Suprapubic skin (tissue), 4 donors: ENCODE measurements at places on chromosomes 3 and 15. TPM values are rescaled to one million over a fixed set of nuclear protein-coding genes. Genes with fewer than 3 reads are reported as not detected.
A peak's percentile ranks its signal among the peaks of the same experiment; 100 is the strongest.

The ROPN1 gene
- total RNA-seq, result 1.8 TPM

GRCh38 chr3:29410220-29410619 lies 129.3 kb downstream of the RBMS3 start:
- peaks cover 8% of the 10 kb centered on the region for H3K4me1 ChIP-seq
- no peak overlapping the region for H3K27ac ChIP-seq
- no peaks in the 10 kb centered on the region for H3K36me3 ChIP-seq
- H3K4me3 ChIP-seq, result no peak overlapping the region
- no peaks in the 10 kb centered on the region for H3K27me3 ChIP-seq

GRCh38 chr15:89150762-89151664 lies 62.8 kb downstream of the ABHD2 start:
- peaks cover 31% of the 10 kb centered on the region for H3K36me3 ChIP-seq
- peaks cover 5% of the 10 kb centered on the region for H3K4me1 ChIP-seq
- H3K4me3 ChIP-seq, result no peak overlapping the region
- DNase-seq, result no peak

GRCh38 chr15:89775815-89776214 lies 317 bp upstream of the MESP2 start:
- peaks cover 42% of the 10 kb centered on the region for H3K4me1 ChIP-seq
- H3K27ac ChIP-seq, result peak overlapping the region; percentile 43
- peak overlapping the region; percentile 49 for H3K4me3 ChIP-seq
- H3K36me3 ChIP-seq, result no peaks in the 10 kb centered on the region

- no peaks in the 10 kb centered on the region for H3K36me3 ChIP-seq
- H3K4me3 ChIP-seq, result no peak within 1 kb of the TSS
- H3K4me1 ChIP-seq, result peaks cover 10% of the 10 kb centered on the region
- H3K27ac ChIP-seq, result no peak within 1 kb of the TSS
- DNase-seq, result no peak
- H3K27me3 ChIP-seq, result peaks cover 11% of the 10 kb centered on the region
Observed at GRCh38 chr3:14539742-14540491, at the start of gene GRIP2. Gene GRIP2 (minus strand): TSS chr3:14540342. CDS start chr3:14540308, 34 bp downstream.

- no peaks in the 10 kb centered on the region for H3K27me3 ChIP-seq
- no peak overlapping the region for H3K4me3 ChIP-seq
- no peak overlapping the region for H3K27ac ChIP-seq
Observed at GRCh38 chr3:79005084-79005483, 762.7 kb downstream of the ROBO1 start.

DNA sequence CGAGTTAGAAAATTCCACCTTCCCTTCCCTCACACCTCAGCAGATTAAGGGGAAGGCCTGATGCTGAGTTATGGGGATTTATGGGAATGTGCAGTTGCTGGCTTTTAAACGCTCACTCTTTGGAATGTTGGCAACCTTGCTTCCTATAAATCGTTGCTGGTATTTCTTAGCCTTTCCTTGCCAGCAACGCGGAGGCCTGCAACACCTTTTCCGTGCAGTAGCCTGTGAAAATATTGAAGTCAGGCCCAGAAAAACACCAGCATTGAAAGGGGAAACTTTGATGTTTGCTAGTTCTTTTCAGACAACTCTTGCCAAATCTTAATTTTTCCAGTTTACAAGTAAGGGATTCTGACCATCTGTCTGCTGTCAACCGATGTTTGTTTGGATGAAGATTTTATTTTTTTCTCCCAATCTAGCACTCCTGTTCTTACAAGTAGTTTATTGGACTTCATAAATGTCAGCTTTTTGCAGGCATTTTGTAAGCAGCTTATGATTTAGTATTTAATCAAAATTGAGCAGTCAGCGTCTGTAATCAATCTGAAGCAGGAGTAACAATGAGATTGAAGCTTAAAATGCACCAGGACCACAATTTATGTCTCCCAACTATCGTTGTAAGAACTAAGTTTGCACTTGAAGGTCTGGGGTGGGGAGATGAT lies 251.0 kb downstream of the RPLP1 start:
- H3K4me1 ChIP-seq, result peaks cover 6% of the 10 kb centered on the region
- no peaks in the 10 kb centered on the region for H3K36me3 ChIP-seq
- no peak overlapping the region for H3K27ac ChIP-seq
- DNase-seq, result no peak
- no peaks in the 10 kb centered on the region for H3K27me3 ChIP-seq
- no peak overlapping the region for H3K4me3 ChIP-seq

The OTOL1 gene
- not detected for total RNA-seq

GRCh38 chr15:76802411-76802810 lies 102.7 kb downstream of the SCAPER start:
- H3K27ac ChIP-seq, result no peak overlapping the region
- DNase-seq, result no peak
- H3K4me3 ChIP-seq, result no peak overlapping the region
- H3K4me1 ChIP-seq, result no peaks in the 10 kb centered on the region
- no peaks in the 10 kb centered on the region for H3K27me3 ChIP-seq
- peaks cover 30% of the 10 kb centered on the region for H3K36me3 ChIP-seq

GRCh38 chr15:64761156-64761555 lies 14.2 kb downstream of the RBPMS2 start:
- no peaks in the 10 kb centered on the region for H3K4me1 ChIP-seq
- H3K4me3 ChIP-seq, result no peak overlapping the region
- H3K27me3 ChIP-seq, result no peaks in the 10 kb centered on the region
- no peak for DNase-seq
- no peaks in the 10 kb centered on the region for H3K36me3 ChIP-seq
- no peak overlapping the region for H3K27ac ChIP-seq

DNA sequence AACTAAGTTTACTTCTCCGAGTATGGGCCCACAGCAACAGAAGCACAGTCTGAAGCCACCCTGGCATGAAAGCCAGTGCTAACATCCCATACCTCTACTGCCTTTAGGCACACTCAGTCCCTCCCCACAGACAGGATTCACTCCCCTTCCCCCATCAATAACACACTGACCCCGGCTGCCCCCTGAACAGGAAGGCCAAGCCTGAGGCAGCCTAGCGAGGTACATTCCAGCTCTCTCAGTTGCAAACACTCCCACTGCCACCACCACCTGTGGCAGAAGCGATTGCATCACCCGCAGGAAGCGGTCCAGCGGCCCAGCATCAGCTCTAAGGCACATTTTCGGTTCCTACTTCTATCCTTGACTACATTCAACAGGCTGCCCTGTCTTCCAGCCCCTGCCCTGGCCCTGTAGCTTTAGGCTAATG lies 7.0 kb upstream of the BMF start:
- peaks cover 4% of the 10 kb centered on the region for H3K4me1 ChIP-seq
- peak; percentile 71 for DNase-seq
- no peak overlapping the region for H3K27ac ChIP-seq
- H3K27me3 ChIP-seq, result no peaks in the 10 kb centered on the region

DNA sequence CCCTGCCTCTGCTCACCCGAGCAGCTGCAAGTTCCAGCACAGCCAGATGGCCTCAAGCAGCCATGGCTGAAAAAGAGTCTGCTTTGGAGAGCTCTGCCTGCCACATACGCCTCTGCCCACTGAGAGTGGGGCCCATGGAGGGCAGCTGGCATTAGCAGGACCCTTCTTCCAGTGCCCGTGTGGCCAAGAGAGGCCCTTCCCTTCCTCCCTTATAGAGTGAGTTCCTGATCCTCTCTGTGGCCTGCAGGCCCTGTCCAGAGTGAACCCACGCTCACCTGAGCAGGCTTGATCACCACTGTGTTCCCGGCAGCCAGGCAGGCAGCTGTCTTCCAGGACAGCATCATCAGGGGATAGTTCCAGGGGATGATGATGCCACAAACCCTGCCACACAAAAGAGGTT lies 41.4 kb upstream of the SLC41A3 start:
- peaks cover 6% of the 10 kb centered on the region for H3K4me1 ChIP-seq
- H3K4me3 ChIP-seq, result no peak overlapping the region
- H3K36me3 ChIP-seq, result no peaks in the 10 kb centered on the region
- no peaks in the 10 kb centered on the region for H3K27me3 ChIP-seq
- peak; percentile 14 for DNase-seq

The LSAMP gene
- total RNA-seq, result 5.2 TPM

DNA sequence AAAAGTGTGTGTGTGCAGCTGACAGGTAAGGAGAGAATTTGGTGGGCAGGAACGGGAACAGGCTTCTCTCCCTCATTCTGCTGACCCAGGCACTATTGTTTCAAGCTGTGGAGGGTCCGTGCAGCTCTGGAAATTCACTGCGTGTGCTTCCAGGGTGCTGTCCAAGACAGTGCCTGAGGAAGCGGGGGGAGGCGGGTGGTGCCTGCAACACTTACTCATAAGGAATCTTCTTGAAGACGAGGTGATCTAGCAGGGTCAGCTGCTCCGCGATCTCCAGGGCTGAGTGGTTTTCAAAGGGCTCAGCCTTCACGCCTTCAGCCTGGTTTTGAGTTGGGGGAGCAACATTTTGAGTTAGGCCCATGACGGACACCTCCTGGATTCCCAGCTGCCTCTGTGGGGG lies 46.6 kb upstream of the CTSH start:
- no peaks in the 10 kb centered on the region for H3K36me3 ChIP-seq
- H3K27ac ChIP-seq, result no peak overlapping the region
- no peak overlapping the region for H3K4me3 ChIP-seq

DNA sequence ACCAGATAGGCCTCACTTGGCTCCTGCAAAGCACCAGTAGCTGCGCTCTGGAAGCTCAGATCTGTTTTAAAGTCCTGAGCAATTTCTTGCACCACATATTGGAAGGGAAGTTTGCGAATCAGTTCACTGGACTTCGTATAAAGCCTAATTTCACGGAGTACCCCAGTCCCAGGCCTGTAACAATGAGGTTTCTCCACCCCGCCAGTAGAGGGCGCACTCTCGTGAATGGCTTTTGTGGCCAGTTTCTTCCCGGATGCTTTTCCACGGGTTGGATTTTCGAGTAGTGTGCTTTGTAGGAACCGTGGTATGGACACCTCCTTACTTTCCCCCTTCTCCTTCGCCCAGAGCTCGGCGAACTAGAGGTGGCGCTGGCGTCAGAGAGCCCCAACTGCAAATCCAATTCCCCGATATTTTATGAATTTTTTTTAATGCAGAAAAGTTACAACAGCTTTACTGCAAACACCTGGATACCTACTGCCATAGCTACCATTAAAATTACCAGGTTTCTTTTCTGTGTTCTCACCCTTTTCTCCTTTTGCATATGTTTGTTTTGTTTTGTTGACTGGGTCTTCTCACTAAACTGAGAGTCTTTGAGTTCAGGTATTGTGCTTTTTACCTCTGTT lies 13.3 kb downstream of the RARB start:
- no peaks in the 10 kb centered on the region for H3K27me3 ChIP-seq
- H3K36me3 ChIP-seq, result no peaks in the 10 kb centered on the region
- DNase-seq, result no peak
- no peaks in the 10 kb centered on the region for H3K4me1 ChIP-seq

DNA sequence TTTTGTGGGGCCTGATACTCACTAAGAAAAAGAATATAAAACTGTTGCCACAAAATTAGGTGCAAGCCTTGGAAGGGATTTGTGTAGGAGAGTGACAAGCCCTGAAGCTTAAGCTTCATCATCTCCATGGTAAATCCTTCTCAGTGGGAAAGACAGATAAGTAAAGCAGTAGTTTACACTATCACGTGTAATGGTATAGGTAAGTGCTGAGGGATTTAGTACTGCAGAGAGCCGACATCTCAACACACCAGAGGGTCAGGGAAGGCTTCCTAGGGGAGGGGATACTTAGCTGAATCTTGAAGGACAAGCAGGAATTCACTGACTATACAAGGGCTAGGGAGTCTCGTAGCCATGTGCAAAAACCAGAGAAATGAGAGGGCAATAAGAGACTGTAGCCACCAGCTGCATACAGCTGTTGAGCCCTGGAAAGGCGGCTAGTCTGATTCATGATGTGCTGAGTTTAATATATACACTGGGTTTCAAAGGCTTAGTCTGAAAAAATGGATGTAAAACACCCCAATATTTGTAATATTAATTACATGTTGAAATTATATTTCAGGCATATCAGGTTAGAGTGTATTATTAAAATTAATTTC lies 11.1 kb downstream of the SLC24A1 start:
- no peaks in the 10 kb centered on the region for H3K27me3 ChIP-seq
- no peaks in the 10 kb centered on the region for H3K4me1 ChIP-seq
- no peak overlapping the region for H3K4me3 ChIP-seq
- H3K36me3 ChIP-seq, result peaks cover 4% of the 10 kb centered on the region
- no peak for DNase-seq
- no peak overlapping the region for H3K27ac ChIP-seq

The KBTBD13 gene
- not detected for total RNA-seq

DNA sequence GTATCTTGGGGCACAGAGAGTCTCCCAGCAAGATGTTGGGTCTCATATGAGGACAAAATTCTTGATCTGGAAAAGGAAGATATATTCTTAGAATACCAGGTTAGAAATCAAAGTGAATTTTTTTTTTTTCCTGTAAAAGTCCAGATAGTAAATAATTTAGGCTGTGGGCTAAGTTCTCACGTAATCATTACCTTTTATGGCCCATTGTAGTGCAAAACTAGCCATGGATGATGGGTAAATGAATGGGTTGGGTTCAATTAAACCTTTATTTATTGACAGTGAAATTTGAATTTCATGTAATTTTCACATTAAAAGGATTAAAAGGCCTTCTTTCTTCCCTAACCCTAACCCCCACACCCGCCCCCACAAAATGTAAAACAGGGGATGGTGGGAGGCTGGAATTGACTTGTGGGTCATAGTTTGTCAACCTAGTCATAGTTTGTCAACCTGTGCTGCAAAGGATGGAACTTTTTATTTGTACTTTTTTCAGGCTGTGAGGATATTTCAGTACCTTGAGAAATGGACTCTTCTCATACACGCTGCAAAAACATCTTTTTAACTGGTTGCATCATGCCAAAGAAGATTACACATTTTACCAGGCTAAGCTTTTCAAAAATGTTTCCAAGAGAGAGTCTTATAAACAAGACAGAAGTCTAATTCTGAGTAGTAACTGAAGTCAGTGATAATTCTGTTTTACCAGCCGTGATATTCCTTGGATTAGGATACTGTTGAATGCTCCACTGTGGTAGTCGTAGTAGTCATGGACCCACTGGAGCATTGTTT lies 138.8 kb downstream of the AKAP13 start:
- no peaks in the 10 kb centered on the region for H3K27me3 ChIP-seq
- no peaks in the 10 kb centered on the region for H3K4me1 ChIP-seq
- H3K36me3 ChIP-seq, result no peaks in the 10 kb centered on the region
- DNase-seq, result no peak
- H3K27ac ChIP-seq, result no peak overlapping the region

DNA sequence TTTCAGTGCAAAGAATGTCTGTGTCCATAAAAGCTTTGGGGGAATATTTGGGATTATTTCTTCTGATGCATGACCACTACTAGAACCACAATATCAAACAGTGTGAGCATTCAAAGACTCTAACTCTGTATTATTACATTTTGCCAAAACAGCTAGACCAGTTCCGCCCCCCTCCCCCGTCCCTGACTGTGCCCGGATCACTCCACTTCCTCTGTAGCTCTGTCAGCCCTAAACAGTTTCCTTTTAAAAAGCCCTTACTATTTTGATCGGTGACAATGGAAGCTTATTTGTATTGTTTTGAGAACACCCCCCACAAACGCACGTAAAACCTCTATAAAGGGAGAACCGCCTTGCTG lies 36.6 kb upstream of the EPHB3 start:
- no peaks in the 10 kb centered on the region for H3K36me3 ChIP-seq
- H3K27ac ChIP-seq, result no peak overlapping the region
- H3K27me3 ChIP-seq, result peaks cover 38% of the 10 kb centered on the region
- peaks cover 26% of the 10 kb centered on the region for H3K4me1 ChIP-seq

The CLEC3B gene
- total RNA-seq, result 28.2 TPM
